ENCODE measurements at places on chromosomes 11 and 22. TPM values are rescaled to one million over a fixed set of nuclear protein-coding genes. Genes with fewer than 3 reads are reported as not detected.

GRCh38 chr11:126645186-126645585, 289.7 kb downstream of the ST3GAL4 start:
- DNase-seq = peak; percentile 50

DNA sequence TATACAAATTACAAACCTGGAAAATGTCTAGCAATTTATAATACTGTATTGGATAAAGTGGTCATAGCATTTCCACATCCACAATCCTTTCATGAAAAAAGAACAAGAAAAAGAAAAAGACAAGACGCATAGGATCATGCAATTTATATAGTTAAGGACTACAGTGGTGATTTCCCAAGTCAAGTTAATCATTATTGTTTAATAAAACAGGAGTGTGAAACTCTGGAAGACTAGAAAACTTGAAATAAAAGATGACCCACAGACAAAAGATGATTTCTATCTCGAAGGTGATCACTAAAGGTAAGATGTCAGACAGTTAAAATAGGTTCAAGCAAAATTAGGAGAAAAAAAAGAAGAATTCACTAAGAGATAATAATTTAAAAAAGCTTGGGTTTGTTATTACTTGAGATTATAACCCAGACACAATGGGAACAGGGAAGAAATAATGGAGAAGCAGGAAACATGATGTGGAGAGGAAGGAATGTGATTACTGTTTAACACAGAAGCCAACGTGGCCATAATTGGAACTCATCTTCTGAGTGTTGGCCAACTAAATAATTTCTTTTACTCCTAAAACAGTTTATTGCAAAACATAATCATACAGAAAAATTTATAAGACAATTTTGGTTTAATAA, 441.2 kb upstream of the ANO3 start:
- DNase-seq = no peak

The ASCL2 gene
- total RNA-seq = not detected

DNA sequence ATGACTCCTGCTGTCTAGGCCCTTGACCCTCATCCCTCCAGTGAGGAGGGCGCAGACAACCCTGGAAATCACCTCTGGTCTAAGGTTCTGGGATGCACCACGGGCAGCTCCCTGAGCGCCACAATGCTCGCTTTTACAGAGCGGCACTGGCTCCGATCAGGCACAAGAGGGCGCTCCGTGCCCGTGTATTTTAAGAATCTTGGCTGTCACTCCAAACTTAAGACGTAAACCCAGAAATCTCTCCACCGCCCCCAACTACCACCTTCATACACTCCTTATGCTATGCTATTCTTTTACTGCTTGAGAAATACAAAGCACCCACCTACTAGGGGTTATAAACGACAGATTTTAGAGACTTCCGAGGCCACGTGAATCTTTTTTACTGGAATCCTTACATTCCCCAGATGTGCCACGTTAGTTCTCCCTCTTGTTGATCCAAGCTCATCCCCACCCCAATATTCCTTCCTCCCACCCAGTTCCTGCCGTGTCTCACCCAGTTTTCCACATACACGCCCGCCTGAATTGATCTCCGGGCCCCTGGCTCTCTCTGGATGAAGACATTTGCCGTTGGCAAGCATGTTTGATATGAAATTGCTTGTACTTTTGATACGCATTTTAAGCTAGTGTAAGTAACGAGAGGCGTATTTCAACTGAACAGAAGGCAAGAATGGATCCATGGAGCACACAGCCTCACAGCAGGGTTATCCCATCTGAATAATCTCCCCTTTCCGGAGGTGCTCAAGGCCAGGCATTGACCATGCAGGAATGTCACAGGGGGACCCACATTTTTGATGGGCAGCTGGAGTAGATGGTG, 453.5 kb downstream of the OPCML start:
- peak; percentile 15 for DNase-seq

- DNase-seq = no peak
Observed at GRCh38 chr11:35496416-35496815, 29.0 kb downstream of the PAMR1 start.

The OR2AT4 gene
- total RNA-seq = not detected

The GAB4 gene
- not detected for total RNA-seq

GRCh38 chr11:17401316-17401715, 12.9 kb upstream of the KCNJ11 start:
- peak; percentile 55 for DNase-seq

DNA sequence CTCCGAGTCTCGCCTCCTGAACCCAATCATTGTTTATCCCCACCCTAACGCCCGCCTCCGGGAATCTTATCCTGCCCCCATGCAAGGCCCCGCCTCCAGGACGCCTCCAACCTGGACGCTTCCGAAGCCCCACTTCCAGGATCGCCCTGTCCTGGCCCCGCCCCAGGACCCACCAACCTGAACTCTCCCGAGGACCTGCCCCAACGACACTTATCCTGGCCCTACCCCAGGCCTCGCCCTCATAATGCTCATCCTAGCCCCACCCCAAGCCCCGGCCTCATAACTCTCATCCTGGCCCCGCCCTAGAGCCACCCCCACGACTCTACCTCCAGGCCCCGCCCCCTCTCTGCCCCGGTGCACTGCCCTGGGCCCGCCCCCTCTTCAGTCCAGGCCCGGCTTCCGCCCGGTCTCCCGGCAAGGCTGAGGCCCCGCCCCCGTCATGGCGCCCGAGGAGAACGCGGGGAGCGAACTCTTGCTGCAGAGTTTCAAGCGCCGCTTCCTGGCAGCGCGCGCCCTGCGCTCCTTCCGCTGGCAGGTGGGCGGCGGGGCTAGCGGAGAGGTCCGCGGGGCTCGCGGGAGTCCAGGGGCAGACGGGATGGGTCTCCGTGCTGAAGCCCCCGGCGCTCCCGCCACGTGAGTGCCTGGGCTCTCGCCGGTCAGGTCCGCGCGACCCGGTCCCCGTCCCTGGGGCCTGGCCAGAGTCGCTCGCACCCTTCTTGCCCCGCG, 45.7 kb upstream of the DEFB108B start:
- DNase-seq = peak; percentile 84

The DDX10 gene
- 23.4 TPM for total RNA-seq

The TESMIN gene
- total RNA-seq = not detected

- peak; percentile 12 for DNase-seq
Observed at GRCh38 chr11:115199481-115200069, 304.6 kb downstream of the CADM1 start.

The IFITM10 gene
- 8.2 TPM for total RNA-seq

GRCh38 chr11:70660059-70660888, 261.9 kb downstream of the CTTN start:
- DNase-seq = peak; percentile 22

GRCh38 chr11:128804481-128804880, 62.6 kb downstream of the KCNJ1 start:
- peak; percentile 31 for DNase-seq

GRCh38 chr22:37764622-37765021, 43.1 kb upstream of the GCAT start:
- peak; percentile 77 for DNase-seq

DNA sequence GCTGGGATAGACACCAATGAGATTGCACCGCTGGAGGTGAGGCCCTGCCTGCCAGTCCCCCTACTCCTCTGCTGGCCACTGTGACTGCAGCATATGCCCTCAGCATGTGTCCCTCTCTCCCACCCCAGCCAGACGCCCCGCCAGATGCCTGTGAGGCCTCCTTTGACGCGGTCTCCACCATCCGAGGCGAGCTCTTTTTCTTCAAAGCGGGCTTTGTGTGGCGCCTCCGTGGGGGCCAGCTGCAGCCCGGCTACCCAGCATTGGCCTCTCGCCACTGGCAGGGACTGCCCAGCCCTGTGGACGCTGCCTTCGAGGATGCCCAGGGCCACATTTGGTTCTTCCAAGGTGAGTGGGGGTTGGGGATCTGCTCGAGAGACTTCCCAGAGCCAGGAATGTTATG, 5.7 kb upstream of the SMARCB1 start:
- DNase-seq = no peak

DNA sequence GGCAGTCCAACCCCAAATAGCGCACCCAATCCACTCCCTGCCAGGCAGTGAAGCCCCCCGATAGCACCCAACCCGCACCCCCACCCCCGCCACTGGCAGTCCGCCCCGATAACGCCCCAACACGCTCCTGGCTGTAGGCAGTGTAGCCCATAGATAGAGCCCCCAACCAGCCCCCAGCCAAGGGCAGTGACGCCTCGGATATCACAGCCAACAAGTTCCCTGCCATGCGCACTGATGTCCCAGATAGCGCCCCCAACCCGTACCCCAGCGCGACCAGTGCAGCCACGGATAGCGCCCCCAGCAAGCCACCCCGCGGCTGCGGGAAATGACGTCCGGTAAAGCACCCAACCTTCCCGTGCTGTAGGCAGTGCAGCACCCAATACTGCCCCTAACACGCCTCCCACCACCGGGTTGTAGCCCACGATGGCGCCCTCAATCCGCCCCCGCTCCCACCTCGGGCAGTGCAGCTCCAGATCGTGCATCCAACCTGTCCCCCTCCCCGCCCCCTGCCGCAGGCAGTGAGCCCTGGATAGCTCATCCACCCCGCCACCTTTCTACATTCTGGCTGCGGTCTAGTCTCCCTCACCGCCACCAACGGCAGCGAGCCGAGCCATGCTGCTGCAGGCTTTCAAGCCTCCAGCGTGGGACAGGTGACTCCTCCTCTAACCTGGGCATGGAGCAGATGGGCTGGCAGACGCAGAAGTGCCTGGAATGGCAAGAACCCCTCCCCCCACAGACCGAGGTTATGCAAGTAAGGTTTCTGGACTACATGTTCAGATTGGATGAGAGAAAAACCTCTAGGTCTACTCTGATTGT, 625 bp downstream of the RFPL2 start:
- no peak for DNase-seq

GRCh38 chr11:117597071-117597470, 199.9 kb downstream of the DSCAML1 start:
- DNase-seq = peak; percentile 44

The OR8G5 gene
- total RNA-seq = not detected

GRCh38 chr11:20058749-20059458, 101.4 kb downstream of the DBX1 start:
- DNase-seq = no peak

- no peak for DNase-seq
Observed at GRCh38 chr11:94823102-94823732, 55.1 kb downstream of the AMOTL1 start.

DNA sequence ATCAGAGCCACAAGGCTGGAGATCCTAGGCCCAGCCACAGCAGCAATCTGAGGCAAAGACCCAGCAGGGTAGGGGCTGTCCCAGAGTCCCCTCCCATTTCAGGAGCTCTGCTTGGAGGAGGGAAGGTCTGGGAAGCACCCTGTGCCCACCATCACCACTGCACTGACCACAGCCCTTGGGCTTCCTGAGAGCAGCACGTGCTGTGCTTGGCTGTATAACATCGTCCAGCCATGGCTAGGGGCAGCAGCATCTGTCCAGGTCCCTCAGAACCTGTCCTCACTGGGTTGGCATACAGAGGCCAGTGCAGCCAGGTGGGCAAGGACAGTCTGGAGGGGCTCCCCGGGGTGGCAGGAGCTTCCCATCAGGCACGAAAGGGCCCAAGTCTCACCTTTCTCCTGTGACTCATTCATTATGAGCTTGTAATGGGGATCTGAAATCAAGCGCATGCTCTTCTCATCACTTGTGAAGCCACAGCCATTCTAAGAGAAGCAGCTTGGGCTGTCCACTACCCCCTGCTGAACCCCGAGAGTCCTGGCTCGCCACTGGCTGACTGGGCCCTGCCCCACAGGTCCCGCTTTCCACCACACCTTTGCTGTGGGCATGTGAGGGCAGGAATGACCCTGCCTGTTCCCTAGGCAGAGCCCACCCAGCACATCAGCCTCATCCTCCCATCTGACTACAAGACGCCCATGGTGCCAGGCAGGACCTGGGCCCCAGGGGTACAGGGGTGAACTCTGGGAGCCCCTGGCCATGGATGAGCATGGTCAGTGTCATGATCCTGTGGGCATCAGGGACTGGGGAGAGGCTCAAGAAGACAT, 83.3 kb downstream of the MED15 start:
- no peak for DNase-seq

- DNase-seq = peak; percentile 17
Observed at GRCh38 chr11:123628936-123629683, 25.3 kb downstream of the SCN3B start.

All from myocyte (in vitro differentiated cells).